HAP-1 (cell line): ENCODE measurements at places on chromosomes 12 and 14.

DNA sequence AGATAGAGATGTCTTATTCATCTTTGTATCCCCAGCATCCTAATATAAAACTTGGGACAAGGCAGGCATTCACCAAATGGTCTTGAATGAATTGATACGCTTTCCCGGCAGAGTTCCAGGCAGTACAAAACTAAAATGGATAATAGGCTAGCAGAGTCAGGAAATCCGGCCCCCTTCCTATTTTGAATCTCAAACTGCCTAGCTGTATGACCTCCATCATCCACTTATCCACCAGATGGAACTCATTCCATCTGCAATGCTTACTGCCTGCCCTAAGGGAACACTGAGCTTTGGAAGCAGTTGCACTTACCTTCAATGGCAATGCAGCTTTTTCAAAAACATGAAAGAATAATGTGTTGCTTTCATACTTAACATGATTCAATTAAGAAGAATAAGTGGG, 43.4 kb downstream of the BDKRB1 start:
- no peak for DNase-seq

DNA sequence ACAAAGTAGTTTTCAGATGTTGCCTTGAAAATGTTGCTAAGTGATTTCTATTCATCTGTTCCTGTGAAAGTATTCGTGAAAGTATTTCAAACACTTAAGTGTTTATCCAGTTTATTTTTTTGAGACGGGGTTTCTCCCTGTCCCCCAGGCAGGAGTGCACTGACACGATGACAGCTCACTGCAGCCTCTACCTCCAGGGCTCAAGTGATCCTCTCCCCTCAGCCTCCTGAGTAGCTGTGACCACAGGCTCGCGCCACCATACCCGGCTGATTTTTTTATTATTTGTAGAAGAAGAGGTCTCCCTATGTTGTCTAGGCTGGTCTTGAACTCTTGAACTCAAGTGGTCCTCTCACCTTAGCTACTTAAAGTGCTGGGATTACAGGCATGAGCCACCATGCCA, 1.7 kb downstream of the ZDHHC17 start:
- DNase-seq: no peak

- no peak for DNase-seq
Measured at GRCh38 chr12:117064596-117064995, 34.6 kb downstream of the TESC start.

DNA sequence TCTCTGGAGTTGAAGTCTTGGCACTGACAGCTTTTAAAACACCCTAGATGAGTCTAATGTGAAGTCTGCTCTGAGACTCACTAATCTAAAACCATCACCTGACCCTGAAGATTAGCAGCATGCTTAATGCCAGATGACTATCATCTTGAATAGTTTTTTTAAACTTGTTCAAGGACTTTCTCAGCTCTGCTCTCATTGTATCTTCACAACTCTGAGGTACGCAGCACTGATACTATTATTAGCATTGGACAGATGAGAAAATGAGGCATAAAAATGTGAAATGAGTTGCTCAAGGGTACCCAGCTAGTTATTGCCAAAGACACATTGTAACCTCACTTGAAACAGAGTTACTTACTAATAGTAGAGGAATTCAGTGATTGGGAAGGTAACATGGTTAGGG, 4.8 kb downstream of the SLC38A1 start:
- no peak for DNase-seq

DNA sequence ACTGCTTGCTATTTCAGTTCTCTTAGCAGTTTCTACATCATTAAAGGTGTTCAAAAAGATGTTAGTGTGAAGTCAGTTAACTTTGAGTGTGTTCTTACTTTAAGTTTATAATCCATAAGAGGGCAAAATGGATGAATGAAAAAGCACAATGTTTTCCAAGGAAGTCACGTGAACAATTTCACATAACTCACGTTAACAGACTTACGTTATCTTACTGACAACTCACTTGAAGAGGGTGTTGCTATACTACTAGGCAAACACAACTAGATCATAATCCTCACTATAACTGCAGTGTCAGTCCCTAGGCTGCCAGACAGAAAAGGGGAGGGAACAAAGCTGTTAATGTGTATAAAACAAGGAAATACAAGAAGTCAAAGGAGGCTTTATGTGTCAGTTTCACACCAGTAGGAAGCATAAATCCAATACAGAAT, 6.4 kb downstream of the SLC2A13 start:
- no peak for DNase-seq

GRCh38 chr12:32248441-32249140, 141.9 kb downstream of the BICD1 start:
- peak; percentile 65 for DNase-seq

DNA sequence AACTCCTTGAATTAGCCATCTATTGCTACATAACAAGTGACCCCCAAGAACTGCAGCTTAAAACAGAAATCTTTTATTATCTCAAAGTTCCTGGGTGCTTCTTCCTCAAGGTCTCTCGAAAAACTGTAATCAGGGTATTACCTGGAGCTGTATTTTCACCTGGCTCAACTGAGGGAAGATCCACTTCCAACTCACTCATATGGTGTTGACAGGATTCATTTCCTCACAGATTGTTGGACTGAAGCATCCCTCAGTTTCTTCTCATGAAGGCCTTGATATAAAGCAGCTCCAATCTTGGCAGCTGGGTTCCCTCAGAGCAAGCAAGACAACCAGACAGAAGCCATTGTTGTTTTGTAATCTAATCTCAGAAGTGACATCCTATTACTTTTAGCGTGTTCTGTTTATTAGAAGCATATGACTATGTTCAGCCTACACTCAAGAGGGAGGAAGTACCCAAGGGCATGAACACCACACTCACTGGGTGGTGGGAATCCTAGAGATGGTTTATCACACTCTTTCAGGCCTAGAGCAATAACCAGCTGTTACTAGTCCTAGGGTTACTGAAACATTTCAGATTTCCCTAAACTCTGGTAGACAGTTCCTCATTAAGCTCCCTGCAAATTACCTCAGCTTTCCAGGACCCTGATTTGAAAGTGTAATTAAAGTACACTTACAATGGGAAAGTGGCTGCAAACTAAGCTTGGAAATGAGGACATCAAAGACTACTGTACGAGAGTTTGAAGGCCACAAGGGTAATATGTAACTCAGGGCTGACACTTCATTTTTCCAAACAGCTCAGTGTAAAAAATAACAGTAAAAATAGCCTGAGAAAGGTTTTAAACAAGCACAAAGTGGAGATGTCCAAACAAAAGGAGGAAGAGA, 222.2 kb downstream of the SEC23A start:
- no peak for DNase-seq

- no peak for DNase-seq
Measured at GRCh38 chr14:101359221-101360053, 201.9 kb upstream of the DIO3 start.

DNA sequence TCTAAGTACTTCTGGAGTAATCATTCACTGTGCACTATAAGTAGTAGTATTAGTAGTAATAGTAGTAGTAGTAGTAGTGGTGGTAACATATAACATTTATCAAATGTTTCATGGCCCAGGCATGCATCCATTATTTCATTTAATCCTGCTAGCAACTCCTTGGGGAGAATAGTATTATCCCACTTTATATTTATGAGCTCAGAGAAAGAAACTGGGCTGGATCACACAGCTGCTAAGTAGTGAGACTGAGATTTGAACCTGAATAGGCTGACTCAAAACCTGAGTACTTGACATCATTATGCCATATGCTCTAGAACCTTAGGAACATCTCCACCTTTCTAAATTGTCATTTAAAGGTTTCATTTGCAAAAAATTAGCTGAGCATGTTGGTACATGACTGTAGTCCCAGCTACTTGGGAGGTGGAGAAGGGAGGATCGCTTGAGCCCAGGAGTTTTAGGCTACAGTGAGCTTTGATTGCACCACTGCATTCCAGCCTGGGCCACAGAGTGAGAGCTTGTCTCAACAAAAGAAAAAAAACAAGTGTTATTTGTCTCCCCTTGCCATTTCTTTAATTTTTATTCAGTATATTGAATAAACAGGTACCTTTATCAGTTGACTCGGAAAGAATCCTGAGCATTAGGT, 11.4 kb upstream of the NID2 start:
- no peak for DNase-seq

- no peak for DNase-seq
Measured at GRCh38 chr12:30880061-30880460, 46.5 kb upstream of the TSPAN11 start.

- no peak for DNase-seq
Measured at GRCh38 chr14:104536942-104537612, 42.5 kb upstream of the C14orf180 start.

GRCh38 chr12:89936631-89937030, 228.0 kb upstream of the ATP2B1 start:
- DNase-seq: no peak

DNA sequence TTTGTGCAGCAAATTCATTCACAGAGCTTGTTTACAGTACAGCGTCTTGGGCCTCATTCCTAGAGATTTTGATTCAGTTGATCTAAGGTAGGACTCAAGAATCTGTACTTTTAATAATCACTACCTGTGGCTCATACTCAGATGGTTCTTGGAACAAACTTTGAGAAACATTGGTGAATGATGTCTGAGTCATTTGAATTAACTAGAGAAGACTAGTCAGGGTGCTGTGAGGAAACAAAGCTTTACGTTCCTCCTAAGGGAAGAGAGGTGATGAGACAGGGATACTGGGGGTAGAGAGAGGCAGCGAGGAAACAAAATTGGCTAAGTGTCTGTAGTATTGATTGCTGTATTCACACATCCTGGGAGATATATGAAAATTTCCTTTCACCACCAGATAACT, 109.4 kb downstream of the SLC15A5 start:
- no peak for DNase-seq

- DNase-seq: no peak
Measured at GRCh38 chr12:66030217-66030781, 100.3 kb downstream of the LLPH start.

DNA sequence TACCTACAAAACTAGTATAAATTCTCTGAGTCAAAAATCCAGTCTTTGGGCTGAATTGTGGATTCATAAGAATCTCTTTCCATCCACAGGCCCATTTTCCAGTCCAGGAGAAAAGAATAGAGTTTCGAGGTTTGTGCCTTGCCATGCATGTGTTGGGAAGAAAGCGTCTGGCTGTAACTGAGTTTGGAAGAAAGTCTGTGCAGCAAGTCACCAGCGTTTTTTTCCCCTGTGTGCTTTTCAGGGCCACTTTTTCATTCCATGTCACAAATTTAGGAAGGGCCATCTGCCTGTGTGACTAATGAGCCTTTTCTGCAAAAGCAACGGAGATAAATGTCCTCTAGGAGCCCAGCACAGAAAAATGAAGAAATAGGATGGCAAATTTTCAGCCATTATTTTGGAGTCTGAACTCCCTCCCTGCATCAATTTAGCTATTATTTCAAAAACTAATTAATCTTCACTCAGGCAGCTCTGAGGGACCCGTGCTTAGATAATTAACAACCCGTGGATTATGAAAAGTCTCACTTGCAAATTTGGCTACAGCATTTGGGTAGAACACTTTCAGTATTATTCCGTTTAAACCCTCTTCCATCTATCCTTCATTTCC, 261.5 kb downstream of the SUDS3 start:
- no peak for DNase-seq

DNA sequence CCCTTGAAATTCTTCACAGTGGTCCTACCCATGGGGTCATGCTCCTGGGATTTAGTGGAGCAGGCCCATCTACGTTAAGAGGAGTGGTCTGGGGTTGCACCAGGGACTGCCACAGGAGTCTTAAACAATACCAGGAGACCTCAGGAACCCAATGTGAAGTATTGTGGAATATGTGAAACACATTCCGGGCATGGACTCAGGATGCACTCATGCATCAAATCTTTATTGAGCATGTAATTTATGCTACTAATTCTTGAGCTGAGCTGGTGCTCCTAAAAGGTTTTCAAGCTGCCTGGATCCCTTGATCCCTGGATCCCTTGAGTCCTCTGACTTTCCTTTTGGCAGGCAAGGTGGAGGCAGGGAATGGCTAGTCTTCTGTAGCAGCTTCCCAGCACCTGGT, 8.8 kb downstream of the SERPINA10 start:
- no peak for DNase-seq

- no peak for DNase-seq
Measured at GRCh38 chr14:50831726-50832168, 785 bp upstream of the NIN start.

GRCh38 chr12:5507401-5507935, 75.6 kb downstream of the NTF3 start:
- DNase-seq: no peak

DNA sequence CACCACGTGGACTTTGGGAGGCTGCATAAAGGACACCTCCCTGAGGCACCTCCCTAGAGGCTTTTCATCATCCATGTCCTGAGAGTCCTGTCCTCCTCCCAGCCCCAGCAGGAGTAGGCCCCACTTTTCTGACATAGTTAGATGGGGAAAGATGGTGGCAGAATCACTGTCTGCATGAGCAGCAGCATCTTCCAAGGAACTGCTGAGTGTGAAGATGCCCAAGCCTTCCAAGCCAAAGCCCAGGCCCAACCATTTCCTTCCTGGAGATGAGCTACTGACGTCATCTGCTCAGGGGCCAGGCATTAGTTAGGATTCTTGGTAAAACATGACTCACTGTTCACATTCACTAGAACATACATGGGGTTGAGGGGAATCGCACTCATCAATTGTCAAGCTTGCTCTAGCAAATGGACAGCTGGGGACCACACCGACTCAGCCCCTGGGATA, 37.3 kb downstream of the VDR start:
- DNase-seq: no peak

- no peak for DNase-seq
Measured at GRCh38 chr12:111443586-111443985, 37.9 kb downstream of the SH2B3 start.

GRCh38 chr14:23514644-23514957, 37.0 kb downstream of the ZFHX2 start:
- DNase-seq: no peak

DNA sequence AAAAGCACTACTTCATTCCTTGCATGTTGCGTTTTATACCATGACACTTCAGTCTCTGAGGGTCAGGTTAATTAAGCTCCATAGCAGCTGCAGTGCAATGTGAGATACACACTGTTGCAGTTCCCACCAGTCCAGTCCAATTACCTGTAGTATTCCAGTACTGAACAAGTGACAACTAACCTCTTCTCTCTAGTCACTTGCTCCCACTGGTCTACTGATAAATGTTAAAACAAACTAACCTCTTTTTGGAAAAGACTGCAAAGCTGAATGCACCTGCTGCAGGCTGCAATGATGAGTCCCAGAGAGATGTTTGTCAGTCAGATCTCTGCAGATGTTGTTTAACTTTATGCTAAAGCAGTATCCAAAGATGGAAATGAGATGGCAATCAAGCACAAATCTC, 7.9 kb downstream of the NOVA1 start:
- DNase-seq: no peak

DNA sequence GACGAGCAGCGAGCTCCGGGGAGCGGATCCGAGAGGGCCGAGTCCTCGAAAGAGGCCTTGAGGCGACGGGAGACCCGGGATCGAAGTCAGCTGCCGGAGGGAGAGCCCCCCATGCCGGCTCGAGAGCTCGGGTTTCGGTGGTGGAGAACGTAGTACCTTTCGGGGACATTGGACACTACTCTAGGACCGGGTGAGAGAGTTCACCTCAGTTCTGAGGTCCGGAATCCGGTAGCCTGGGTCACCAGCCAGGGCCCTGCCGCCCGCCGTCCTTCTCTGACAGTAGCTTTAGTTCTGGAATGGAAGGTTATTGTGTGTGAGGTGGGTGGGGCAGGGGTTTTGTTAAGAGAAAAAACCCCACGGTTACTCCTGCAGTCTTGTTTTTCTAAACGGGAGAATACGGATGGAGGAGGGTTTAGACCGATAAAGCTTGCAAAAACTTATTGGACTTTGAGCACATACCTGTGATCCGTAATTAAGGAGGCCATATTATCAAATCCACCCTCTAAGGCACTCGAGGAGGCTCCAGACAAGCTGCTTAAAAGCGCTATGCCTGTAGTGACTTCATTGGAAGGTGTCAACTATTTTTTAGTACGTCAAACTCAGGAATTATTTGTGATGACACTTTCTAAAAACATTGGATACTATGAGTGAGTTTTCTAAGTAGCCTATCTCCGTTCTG, 765 bp downstream of the SCYL2 start:
- peak; percentile 71 for DNase-seq
